Amniotic epithelial cell (primary cell): ENCODE measurements at places on chromosomes 12 and 14.

GRCh38 chr14:68216079-68216478 lies 396.5 kb downstream of the RAD51B start:
- no peak for DNase-seq

GRCh38 chr12:14795028-14795448 lies 8.2 kb downstream of the WBP11 start:
- DNase-seq, result peak; percentile 46

- peak; percentile 3 for DNase-seq
Observed at GRCh38 chr14:34212172-34212929, 249.7 kb downstream of the SPTSSA start.

GRCh38 chr12:15928870-15929571 lies 17.9 kb downstream of the DERA start:
- no peak for DNase-seq
